Stimulated activated CD4-positive, alpha-beta T cell treated with anti-CD3 and anti-CD28 coated beads, Interleukin-1b, Interleukin-23, amount 100 ng/mL, for 24 hours (primary cell): ENCODE measurements at places on chromosomes 16 and 17.

- no peak for DNase-seq
These were observed 83.6 kb downstream of the IRF8 start for GRCh38 chr16:85982563-85982939.

DNA sequence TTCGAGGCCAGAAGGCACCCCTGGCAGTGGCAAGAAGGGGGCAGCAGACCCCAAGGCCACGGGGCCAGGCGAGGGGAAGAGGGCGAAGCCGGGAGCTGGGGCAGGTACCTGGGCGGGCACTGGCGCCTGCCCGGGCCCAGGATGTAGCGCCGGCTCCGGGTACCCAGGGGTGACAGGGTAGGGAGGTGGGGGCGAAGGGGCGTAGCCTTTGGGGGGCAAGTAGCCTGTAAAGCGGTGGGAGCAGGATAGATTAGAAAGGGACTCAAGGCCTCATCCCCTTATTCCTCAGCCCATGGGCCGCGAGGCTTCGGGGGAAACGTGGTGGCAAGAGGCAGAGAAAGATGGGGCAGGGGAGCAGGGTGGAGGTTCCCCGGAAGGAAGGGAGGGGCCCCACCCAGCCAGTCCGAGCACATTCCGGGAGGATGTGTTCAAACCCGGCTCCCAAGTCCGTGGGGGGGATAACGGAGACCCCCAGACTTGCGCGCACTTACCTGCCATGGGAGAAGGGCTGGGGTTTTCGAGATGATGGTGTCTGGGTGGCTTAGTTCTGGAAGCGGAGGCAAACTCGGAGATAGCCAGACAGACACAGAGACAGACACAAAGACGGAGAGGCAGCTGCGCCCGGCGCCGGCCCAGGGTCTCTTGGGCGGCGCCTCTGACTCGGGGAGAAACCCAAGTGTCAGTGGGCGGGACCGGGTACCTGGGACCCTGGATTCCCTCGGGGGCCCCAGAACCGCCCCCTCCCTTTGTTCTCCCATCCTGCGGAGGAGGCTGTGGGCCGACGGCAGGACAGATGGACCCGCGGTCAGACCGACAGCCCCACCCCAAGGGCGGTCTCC, 493 bp downstream of the PLSCR3 start:
- DNase-seq = no peak

GRCh38 chr16:75494661-75495075, 573 bp downstream of the CHST6 start:
- DNase-seq = no peak

GRCh38 chr16:27444015-27444414, 42.0 kb downstream of the IL21R start:
- DNase-seq = no peak

- DNase-seq = no peak
These were observed 20.4 kb downstream of the ALOX12B start for GRCh38 chr17:8066841-8067775.

DNA sequence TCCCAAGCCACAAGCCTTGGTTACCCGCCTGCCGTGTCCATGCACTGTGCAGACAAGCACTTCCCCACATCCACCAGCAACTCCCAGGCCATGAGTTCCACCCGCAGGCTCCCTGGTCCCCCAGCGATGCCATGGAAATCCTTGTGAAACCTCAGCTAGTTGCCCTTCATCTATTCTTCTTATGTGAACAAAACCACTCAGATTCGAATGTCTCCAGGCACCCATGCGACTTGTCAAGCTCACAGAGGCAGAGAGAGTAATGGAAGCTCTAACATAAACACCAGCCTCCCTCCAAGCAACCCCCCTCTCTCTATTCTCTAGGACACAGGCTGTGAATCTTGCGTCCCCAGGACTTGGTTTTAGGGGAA, 182.6 kb downstream of the C16orf95 start:
- DNase-seq = no peak

GRCh38 chr16:89511374-89511773, 3.2 kb downstream of the SPG7 start:
- DNase-seq = no peak

DNA sequence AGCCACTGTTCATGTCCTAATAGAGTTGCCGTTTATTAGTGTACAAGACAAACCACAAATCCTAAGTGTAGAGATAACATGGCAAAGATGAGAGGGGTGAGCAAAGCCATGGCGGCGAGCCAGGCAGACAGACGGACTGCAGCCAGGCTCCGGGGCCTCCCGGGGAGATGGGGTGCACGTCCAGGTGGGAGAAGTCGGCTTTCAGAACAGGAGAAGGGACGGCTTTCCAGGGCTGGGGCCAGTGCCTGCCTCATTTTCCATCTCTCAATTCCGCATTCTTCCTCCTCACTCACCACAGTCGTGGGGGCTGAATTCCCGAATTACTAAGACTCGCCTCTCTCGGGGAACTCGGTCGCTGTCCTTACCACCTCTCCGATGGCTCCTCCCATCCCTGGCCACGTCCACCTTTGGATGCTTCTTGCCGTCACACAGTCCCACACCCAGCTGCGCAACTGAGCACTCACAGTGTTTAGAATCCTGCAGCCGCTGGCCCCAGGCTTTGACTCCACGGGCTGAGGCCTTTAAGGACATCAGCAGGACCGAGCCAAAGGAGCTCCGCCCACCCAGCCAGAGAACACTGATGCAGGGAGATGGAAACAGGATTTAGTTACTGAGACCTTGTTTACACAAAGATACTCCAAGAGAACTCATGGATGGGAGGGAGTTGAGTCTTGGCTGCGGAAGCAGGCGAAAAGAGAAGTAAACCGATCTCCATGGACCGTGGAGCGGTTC, 59.7 kb downstream of the RNF112 start:
- DNase-seq = no peak

GRCh38 chr17:72838581-72838980, 253.9 kb downstream of the SLC39A11 start:
- no peak for DNase-seq

DNA sequence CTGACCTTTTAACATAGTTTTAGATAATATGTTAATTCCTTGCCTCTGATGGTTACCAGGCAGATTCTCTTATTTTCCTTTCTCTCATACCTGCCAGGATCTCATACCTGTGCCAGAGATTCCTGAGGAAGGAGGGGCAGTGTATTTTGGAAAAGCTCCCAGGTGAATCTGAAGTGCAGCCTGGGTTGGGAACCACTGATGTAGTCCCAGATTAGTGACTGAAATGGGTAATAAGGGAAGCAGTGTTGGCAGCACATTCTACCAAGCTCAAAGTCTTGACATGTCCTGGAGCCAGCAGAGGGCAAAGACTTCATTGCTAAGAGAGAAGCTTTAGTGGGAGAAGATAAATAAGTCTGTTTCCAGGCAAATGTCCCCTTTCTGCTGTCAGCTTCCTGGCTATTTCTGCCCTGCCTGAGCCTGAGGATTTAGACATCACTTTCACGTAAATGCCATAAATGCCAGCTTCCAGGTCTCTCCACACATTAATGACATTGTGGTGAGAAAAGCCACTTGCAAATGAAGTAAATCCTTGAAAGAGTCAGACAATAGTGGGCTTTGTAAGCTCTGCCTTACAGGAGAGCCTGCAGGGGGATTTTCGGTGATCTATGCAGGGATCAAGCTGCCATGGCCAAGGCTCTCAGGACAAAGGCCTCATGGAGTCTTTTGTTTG, 40.9 kb upstream of the C16orf78 start:
- DNase-seq = no peak

DNA sequence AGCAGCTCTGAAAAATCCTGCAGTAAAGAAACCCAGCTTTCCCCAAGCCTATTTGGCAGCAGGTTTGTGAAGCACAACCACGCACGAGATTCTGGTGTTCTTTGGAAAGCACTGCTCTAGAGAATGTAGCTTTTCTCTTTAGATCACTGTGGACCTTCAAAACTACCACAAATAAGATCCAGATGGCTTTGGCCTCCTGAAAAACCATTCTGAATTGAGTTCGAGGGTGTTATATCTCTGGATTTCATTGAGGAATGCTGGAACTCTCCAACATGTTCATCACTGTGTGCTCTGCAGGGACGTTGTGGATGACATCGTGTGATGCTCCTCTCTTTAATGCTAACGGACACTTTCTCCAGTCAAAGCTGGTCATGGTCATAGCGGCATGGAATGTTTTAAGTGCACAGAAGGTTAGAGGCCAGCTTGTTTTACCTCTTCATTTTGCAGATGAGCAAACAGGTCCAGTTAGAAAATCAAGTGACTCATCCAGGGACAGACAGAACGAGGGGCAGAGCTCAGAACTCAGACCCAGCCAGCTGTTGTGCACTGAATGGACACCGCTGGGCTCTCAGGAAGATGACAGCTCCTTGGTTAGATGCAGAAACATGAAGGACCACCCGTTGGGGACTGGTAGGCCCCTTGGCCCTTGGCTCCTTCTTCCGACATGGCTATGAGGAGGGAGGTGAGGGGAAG, 37.2 kb downstream of the CCDC42 start:
- no peak for DNase-seq

GRCh38 chr17:34750004-34750403, 170.6 kb downstream of the TMEM132E start:
- no peak for DNase-seq

DNA sequence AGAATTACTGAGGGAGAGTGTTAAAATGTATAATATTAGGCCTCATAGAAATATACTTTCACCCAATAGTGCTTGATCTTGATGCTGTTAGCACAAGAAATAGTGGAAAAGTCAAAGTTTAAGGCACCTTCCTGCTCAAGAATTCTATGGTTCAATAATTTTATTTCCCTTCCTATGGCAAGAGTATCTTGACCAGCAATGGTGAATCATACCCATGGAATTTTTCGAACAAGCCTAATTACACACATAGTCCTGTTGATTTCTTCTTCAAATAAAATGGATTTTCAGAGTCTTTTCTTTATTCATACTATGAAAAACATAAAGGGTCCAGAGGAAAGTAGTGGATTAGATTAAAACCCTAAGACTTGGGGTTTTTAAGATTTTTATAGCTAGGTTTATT, 810.6 kb downstream of the CDH11 start:
- no peak for DNase-seq

GRCh38 chr17:81477173-81477572, 35.4 kb downstream of the ACTG1 start:
- no peak for DNase-seq

- no peak for DNase-seq
These were observed 10.1 kb upstream of the TMEM101 start for GRCh38 chr17:44024853-44025252.

DNA sequence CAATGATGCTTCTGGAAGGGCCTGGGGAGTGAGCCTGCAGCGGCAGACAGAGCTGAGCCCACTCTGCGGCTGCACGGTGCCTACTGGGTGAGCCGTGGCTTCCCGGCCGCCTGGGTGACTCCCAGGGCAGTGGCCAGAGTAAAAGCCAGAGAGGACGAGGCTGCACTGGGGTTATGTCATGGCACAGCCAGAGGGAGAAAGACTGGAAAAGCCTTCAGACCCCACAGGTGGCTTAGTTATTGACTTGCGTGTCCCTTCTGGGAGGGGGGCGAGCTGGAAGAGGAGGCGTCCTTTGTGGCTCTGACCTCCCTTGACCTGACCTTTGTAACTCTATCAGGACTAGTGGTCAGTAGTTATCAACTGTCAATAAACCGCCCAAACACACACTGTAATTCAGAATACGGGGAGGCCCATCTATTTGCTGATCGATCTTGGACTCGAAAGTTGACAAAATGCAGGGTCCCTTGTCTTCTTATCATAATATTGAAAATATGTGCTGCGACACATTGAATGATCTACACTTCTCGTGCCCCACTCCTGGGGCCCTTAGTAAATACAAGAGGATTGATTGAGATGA, 385.9 kb upstream of the ZFHX3 start:
- DNase-seq = no peak

DNA sequence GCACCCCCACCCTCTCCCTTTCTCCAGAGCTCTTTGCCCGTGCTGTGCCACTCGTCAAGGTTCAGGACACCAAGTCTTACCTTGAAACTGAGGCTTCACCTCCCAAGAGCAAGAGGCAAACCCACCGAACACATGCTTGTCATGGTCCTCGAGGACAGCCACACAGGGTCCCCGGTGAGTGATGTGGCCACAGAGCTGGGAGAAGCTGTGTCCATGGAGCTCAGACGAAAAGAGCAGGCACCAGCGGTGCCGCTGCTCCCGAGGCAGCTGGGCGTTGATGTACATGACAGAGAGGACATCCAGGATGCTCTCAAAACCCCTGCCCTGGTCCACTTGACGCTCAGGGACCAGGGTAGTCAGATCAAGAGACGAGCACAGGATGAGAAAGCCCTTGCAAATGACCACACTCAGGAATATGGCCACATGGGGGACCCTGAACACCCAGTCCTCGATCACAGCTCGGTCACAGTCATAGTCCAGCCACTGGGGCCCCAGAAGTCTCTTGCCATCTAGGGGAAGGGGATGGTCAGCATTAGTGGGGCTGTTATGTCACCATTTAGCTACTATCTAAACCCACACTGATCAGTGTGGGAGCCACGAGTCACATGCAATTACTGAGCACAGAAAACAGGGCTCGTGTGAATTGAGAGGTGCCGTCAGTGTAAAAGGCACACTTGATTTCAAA, 17.8 kb downstream of the MEAK7 start:
- DNase-seq = no peak

- DNase-seq = no peak
These were observed 9.2 kb upstream of the CES4A start for GRCh38 chr16:66979011-66979717.

- DNase-seq = no peak
These were observed 134.9 kb downstream of the SOCS1 start for GRCh38 chr16:11121083-11121608.

- DNase-seq = no peak
These were observed 9.1 kb downstream of the NAGPA start for GRCh38 chr16:5024632-5025031.

GRCh38 chr17:29731589-29731929, 108.8 kb upstream of the CORO6 start:
- no peak for DNase-seq
